ENCODE measurements at places on chromosomes 3 and 15.

DNA sequence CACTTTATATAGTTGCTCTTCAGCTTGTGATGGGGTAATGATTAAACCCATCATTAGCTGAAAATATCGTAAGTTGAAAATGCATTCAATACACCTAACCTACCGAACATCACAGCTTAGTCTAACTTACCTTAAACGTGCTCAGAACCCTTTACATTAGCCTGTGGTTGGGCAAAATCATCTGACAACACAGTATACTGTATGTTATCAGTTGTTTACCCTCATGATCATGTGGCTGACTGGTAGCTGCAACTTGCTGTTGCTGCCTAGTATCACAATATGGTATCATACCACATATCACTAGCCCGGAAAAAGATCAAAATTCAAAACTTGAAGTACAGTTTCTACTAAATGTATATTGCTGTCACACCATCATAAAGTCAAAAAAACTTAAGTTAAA, 9.5 kb downstream of the ZNF280D start:
- DNase-seq, result no peak

- DNase-seq, result no peak
Measured at GRCh38 chr3:13878281-13879101, 1.4 kb downstream of the WNT7A start.

GRCh38 chr3:34569437-34569836, 771.0 kb downstream of the PDCD6IP start:
- no peak for DNase-seq

- no peak for DNase-seq
Measured at GRCh38 chr3:70805061-70805889, 492.8 kb upstream of the MDFIC2 start.

- no peak for DNase-seq
Measured at GRCh38 chr15:81410318-81410753, 36.3 kb upstream of the TMC3 start.

DNA sequence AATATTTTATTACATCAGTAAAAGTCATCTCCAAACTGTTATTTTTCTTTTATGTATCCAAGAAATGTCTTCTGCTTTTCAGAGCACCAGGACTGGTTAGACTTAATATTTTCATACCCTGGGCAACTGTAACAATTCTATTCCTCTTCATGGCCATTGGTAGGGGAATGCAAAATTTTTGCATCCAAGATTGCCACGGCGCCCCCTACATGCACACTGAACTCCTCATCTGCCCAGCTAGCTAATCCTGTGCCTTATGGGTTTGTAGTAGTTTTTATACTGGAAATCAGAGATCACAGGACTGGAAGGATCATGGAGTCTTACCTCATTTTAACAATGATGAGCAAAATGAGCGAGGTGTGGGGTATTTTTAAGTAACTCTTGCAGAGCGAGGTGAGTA, 74.2 kb downstream of the CRTC3 start:
- DNase-seq, result peak; percentile 43

DNA sequence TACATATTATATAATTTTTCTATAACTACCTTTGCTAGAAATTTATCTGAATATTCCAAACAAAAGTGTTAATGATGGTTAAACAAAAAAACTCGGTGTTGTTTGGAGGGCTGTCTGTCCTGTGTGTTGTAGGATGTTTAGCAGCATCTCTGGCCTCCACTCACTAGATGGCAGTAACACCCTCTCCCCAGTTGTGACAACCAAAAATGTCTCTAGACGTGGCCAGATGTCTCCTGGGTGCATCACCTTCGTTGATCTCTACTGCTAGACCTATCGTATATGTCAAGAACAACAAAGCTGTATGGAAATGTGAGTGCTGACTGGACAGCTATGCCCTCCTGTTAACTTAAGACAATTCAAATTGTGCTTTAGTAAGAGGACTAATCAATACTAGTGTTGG, 14.1 kb downstream of the ANKRD34C start:
- no peak for DNase-seq

DNA sequence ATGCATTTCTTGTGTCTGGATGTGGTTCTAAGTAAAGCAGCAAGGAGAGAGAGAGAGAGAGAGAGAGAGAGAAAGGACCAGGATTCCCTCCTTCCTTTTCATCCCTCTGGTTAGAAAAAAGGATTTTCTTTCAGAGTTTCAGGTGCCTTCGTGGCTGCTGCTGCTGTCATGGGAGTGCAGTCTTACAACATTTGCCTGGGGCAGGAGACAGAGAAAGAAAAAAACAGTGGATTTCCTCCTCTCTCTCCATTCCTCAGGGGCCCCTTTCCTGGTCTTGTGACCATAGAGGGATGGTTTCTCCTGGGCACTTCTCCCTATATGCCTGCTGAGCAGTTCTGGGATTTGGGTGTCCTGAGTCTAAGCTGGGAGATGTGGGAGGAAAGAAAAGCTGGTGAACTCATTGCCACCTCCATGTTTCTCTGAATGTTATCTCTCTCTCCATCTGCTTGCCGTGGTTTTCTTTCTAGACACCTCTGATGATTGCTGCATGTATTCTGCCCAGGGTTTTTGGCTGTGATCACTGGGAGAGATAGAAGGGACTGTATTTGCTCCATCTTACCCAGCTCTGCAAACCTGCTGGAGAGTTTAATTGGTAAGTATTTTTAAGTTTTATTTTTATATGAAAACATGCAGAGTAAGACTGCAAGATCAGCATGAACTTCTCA, 142.4 kb upstream of the RGMA start:
- no peak for DNase-seq

DNA sequence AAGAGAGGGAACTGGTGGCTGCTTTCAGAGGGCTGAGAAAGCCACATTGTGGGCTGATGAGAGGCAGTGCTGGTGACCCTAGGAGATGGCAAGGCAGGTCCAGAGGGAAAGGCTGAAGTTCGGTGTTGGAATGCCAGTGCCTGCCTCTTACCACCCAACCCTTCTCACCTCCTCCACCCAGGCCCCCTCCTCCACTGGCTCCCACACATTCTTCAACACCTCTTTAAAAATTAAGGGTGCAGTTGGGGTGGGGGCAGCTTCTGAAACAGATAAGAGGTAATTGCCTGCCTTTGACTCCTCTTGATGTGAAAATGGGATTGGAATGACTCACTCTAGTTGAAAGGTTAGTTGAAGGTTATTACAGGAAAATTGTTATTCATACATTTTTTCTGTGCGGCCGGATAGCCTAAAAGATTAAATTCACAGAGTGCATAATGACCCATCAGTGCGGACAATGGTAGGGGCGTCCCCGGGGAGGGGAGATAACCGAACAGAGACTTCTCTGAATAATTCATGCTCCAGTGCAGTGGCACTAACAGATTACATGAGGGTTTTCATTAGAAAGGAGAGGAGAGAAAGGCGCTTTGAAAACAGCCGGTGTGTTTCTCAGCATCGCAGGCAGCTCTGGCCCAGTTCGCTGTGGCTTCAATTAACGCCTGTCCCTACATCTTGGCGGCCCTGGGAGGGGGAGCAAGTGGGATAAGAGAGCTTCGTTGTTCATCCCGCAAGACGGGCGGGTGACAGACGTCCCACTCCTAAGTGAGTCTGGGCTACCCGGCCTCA, 212.4 kb downstream of the TLE3 start:
- DNase-seq, result no peak

- no peak for DNase-seq
Measured at GRCh38 chr3:5197022-5197421, 9.5 kb downstream of the EDEM1 start.

DNA sequence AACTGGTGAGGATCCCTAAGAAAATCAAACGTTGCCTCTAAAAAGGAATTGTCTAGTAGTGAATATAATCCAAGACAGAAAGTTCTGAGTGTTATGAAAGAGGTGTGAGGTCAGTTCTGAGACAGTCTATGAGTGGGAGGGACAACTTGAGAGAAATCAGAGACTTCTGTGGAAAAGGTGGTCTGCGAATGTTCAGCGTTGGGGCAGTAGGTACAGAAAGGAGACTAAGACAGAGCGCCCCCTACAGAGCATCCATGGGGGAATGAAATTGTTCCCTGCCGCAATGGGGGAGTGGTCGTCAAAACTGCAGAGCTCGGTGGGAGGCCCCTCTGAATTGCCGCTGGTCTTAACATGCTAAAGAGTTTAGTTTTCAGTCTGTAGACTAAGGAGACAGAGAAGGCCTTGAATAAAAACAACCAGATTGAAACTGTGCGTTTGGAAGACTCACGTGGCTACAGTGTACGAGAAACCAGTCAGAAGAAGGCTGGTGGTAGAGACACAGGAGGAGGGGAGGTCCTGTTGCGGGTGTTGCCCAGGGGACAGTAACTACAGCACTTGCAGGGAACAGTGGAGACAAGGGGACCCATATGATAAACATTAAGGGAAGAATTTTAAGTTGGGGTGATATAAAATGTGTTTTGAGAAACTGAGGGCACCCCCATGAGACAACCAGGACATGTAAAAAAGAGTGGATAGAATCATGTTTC, 6.9 kb downstream of the TNIK start:
- DNase-seq, result no peak

DNA sequence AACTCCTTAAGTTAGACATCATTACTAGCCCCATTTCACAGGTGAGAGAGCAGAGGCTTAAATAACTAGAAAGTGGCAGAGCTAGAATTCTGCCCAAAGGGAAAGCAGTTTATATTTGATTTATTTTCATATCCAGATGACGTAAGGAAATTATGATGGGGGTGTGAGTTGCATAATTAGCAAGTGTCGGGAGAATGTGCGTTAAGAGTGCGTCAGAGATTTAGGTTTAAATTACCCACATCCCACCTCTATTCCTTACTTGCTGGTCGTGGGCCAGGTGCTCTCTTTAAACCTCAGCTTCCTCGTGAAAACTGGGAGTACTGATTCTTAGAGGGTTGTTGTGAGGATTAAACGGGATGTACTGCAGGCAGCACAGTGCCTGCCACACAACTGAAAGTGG, 32.3 kb downstream of the FSTL1 start:
- no peak for DNase-seq

DNA sequence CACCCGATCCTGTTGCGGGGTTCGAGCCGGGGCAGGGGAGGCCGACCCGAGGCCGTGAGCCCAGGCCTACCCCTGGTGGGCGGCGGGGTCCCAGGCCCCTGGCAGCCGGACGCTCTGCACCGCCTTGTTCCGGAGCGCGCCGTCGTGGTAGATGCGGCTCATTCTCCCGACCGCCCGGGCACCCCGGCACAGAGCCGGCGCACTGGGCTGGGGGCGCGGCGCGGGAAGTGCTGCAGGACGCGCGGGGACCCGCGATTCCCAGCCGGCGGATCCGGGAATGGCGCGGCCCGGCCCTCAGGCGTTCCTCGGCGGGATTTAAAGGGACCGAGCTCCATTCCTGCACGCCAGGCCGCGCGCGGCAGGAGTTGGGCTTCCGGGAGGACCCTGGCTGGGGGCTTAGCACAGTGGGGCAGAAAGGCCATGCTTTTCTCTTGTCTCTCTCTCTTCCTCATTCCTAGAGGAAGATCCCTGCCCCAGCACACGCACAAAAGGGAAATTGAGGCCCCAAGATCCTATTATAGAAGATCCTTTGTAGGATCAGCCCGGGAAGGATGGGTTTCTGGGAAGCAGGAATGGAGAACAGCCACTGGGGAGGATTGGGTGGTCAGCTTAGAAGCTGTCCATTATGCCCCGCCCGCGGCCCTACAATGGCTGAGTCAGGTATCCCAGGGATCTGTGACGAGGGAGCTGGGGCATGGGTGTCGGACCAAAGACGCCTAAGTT, at the start of gene ARPIN:
Gene ARPIN, minus strand, starts transcription at position 279 of the 723 bp plus-strand sequence. Its CDS starts 117 bp downstream, at position 162.
- no peak for DNase-seq

DNA sequence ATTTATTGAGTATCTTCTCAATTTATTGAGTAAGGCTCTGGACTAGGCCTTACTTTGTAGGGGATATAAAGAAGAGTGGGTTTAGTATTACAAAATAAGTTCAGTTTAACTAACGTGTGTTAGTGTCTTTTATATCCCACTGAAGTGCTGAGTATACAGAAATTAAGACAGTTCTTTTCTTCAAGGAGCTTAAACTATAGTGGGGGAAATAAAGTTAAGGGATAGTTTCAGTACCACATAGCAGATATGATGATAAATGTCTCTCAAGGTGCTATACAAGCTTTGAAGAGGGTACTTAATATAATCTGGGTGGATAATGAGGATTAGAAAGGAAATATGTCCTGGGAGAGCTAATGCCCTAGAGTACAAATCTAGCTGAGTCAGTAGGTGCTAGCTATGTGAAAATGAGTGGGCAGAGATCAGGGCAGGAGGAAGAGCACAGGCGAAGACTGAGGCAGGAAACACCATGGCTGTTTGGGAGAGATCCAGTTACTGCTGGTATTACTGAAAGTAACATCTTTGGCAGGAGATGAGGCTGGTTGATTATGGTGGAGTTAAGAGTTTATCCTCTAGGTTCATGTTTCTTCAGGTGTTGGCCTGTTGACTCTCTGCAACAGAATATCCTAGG, 46.0 kb downstream of the TEX9 start:
- no peak for DNase-seq

GRCh38 chr3:135304378-135304777, 509.3 kb downstream of the EPHB1 start:
- no peak for DNase-seq

DNA sequence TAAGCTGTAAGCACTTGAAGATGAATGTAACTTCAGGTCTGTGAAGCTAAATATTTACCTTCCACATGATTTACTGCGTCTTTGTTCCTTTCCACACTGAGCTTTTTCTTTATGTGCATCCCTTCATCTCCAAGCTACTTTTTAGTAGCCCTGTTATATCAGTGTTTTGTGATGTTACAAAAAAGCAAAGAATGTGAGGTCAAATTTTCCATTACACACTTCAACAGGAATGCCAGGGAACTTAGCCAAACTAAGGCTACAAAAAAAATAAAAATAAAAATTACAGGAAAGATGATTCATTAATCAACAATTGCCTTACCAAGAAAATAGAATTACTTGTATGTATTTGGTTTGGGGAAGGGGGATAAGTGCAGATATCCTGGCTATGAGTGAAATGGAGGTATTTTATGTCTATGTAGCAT, 73.0 kb downstream of the FILIP1L start:
- DNase-seq, result no peak

GRCh38 chr3:136366289-136366688, 116.1 kb downstream of the PCCB start:
- no peak for DNase-seq

DNA sequence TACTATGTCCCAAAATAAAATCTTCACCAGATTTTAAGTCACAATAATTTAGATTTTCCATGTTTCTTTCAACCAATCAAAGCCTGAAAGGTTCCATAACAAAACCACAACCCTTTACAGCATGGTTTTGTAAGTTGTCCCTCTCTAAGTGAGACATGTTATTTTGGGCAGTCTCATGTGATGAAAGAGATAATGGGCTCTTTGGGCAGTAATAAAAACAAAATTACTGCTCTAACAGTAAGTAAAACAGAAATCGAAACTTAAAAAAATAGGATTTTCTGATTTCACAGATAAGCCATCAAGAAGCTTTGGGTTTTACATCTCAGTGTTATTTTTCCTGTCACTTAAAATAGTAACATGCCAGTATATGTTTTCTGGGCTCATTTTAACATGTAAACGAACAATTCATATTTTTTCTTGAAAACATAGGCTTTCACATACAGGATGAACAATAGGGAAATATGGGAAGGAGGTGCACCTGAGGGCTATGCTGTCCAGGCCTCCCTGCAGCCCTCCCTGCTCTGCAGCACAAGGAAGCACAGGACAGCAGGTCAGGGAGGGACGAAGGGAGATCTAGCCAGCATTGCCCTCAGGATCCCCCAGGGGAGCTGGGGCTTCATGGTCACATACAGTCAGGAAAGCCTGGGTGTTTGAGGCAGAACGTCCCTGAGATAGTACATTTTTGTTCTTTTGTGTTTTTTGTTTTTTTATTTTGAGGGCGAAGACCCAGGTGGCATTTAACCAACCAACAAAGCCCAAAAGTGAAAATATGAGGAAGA, 157.4 kb downstream of the SHOX2 start:
- no peak for DNase-seq

GRCh38 chr3:89300526-89300925, 193.1 kb downstream of the EPHA3 start:
- no peak for DNase-seq

GRCh38 chr3:36989005-36989404, 3.9 kb downstream of the EPM2AIP1 start:
- DNase-seq, result no peak
